ENCODE measurements at places on chromosomes 16 and 17.

DNA sequence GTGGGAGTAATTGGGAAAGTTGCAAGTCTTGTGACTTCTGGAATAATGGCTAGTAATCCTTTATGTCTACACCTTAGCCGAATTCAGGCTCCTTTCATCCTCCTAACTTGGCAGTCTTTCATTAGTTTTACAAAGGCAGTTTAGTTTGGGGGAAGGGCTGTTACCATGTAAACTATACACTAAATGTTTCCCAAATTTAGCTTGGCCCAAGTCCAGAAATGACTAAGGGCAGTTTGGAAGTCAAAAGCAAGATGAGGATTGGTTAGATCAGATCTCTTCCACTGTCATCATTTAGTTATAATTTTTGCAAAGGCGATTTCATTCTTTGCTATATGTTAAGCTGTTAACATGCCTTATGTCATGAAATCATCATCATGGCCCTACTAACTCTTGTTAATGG is 115.4 kb upstream of the CACNG3 start:
- DNase-seq = no peak

DNA sequence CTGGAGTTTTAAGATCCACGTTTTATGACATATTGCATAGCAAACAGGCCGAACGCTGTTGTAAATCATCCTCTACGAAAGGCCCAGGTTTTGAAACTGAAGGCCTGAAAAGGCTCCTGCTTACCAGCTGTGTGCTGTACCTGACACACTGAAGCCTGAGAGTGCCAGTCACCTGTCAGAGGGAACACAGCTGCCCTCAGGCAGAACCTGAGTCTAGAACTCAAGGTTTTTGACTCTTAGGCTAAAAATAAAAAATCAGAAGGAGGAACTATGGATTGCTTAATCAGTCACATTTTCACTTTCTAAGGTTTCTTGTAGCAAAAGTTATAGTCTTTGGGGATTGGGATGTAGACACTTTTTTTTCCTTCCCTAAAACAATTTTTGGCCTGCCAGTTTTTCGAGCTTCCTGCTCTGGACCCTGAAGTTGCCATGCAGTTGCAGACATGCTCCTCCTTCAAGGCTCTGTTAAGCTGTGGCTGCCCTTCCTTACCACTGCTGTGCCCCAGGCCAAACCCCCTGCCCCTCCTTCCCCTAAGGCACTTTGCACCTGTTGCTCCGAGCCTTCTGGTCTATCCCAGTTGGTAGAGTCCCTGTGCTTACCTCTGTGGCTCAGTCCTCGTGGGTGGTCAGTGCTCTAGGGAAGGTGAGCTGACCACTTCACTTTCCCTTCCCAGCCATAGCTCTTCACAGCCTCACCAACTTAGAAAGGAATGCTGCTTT is 56.6 kb downstream of the TENT4B start:
- DNase-seq = peak; percentile 59

DNA sequence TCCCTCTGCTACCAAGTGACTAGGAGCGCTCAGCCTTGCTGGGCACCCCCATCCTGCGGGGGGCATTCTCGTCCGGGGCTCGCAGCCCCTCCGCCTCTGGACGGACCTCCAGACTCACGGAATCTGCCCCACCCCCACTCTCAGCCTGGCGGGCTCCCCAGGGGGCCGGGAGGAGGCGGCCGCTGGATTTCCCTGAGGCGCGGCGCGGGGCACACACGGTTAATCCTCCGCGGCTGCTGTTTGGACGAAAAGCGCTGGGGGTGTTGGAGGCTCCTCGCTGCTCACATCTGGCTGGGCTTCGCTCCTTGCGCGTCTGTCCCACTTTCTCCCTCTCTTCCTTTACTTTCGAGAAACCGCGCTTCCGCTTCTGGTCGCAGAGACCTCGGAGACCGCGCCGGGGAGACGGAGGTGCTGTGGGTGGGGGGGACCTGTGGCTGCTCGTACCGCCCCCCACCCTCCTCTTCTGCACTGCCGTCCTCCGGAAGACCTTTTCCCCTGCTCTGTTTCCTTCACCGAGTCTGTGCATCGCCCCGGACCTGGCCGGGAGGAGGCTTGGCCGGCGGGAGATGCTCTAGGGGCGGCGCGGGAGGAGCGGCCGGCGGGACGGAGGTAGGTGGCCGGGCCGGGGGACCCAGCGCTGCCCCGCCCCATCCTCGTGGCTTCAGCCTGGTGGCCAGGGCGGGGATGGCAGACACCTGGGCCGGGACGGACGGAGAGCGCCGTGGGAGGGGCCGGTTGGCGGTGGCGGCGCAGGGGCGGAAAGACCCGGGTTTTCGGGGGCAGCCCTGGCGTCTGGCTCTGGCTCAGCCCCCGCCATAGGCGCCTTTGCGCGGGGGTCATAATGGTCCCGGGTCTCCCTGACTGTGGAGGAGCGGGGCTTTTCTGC is at the start of gene C1QTNF1:
TSS of gene C1QTNF1 (plus strand) at position 284 of the 886 bp plus-strand sequence. CDS start 19,800 bp downstream, outside the sequence.
- DNase-seq = peak; percentile 92

GRCh38 chr17:67578142-67578457 is 139.6 kb upstream of the NOL11 start:
- DNase-seq = peak; percentile 41

GRCh38 chr16:27408012-27408601 is 6.1 kb downstream of the IL21R start:
- no peak for DNase-seq

DNA sequence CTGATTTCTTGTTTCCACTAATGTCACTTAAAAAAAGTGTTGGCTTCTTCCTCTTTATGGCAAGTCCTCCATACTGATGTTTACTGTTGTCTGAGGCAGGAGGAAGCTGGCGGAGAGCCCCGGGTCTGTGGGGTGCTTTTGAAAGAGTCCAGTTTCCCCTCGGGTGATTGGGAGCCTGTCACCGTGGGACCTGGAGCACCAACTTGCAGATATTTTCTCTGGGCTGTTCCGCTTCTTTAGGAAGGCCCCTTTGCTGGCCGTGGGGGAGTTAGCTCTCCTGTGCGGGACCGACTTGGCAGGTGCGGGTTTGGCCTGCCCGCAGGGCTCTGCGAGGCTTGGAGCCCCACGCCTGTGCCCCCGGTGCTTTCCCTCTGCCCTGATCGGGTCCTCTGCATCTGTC is 3.1 kb downstream of the BANP start:
- DNase-seq = peak; percentile 39

- DNase-seq = no peak
These were observed 52.4 kb downstream of the AXIN2 start for GRCh38 chr17:65509032-65509431.

GRCh38 chr16:3087243-3088235 is 11.6 kb downstream of the ZSCAN10 start:
- DNase-seq = peak; percentile 72

- peak; percentile 84 for DNase-seq
These were observed 227.6 kb downstream of the UTP18 start for GRCh38 chr17:51487947-51488346.

DNA sequence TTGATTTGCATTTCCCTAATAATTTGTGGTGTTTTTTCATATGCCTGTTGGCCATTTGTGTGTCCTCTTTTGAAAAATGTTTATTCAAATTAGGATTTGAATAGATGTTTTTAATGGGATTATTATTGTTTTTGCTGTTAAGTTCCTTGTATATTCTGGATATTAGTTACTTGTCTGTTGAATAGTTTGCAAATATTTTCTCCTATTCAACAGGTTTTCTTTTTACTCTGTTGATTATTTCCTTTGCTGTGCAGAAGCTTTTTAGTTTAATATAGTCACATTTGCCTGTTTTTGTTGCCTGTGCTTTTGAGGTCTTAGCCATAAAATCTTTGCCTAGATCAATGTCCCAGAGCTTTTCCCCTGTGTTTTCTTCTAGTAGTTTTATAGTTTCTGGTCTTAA is 9.6 kb downstream of the GDE1 start:
- DNase-seq = no peak

DNA sequence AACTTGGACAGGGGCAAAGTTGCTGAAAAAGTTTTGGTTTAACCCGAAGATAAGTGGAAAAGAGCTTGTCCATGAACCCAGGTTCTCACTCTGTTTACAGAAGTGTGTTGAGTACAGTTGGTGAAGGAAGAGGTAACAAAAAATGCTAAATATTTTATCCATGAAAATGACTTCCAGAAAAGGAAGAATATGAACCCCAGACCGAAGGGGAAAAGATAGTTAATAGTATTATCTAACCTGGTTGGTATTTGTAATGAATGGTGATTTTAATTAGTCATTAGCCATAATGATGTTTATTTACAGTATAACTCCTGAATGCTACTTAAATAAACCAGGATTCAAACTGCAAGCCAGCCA is 574 bp upstream of the TMEM106A start:
- no peak for DNase-seq

- DNase-seq = no peak
These were observed 85.9 kb upstream of the SMURF2 start for GRCh38 chr17:64747938-64748540.

GRCh38 chr16:49150341-49150740 is 131.3 kb downstream of the CBLN1 start:
- DNase-seq = no peak

DNA sequence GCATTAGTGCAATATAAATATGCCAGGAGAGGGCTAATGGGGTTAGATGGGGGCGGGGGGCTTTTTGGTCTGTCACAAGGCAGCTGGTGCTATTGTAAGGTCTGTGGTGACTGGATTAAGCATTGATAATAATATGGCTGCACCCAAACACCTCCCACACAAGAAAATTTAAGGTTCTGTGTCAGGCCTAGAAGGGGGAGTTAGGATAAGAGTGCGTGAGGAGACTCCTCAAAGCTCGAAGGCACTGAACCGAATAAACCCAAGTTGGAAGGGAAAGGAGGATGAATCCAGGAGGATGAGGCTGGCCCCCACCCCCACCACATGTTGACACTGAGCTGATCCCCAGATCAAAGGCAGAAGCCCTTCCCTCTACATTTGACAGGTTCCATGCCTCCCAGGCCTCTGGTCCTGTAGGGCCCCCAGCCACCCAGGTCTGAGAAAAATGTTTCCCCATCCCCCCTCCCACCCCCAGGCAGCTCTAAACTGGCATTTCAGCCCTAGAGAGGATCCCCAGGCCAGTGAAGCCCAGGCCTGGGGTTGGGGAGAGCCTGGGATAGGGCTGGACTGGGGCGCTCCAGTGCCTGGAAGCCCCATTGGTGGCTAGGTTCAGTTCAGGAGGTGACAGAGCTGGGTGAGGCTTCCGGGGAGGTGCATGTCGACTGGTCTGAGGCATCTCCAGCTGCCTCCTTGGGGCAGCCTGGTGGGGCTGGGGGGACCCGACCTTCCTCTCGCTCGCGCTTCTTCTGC is 1.7 kb downstream of the HOXB1 start:
- DNase-seq = no peak

- DNase-seq = no peak
These were observed 1138.5 kb downstream of the CDH11 start for GRCh38 chr16:63983401-63983800.

DNA sequence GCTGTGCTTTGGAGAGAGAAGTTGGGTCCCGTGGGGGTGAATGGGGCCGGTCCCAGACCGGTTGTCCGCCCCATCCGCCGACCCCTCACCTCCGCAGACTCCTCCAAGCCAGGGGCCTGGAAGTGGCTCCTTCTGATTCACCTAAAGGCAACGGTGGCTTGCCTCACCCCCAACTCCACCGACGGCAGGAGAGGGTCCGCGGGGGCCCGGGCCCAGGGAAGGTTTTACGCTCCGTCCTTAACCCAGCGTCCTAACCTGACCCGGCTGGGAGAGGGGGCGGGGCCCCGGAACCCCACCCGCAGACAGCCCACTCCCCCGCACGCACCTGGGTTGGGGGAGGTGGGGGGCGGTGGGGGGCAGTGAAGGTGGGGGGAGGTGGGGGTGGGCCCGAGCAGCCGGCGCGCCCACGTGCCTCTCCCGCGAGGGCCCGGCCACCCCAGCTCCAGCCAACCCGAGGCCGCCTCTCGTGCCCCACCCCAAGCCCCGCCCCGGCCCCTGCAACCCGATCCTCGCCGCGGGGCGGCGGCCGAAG is 12.7 kb upstream of the CD300A start:
- DNase-seq = peak; percentile 99

Measured in endodermal cell (in vitro differentiated cells).